Amniotic epithelial cell (primary cell): ENCODE measurements at places on chromosomes 5 and 9.

DNA sequence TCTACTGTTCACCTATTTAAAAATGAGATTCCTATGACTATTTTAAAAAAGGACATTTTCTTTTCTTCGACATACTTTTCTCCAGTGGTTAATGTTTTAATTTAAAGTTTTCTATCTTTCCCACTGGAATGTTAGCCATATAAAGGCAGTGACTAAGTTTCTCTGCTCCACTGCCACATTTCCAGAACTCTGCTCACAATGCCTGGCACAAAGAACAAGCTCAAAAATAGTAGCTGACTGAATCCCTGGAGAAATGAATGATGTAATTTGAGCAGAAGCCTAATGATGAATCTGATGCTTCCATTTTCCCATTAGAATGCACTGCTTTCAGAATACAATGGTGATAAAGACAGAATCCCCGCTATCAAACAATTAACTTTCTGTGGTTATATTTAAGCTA lies 817.8 kb downstream of the MTRR start:
- no peak for DNase-seq

DNA sequence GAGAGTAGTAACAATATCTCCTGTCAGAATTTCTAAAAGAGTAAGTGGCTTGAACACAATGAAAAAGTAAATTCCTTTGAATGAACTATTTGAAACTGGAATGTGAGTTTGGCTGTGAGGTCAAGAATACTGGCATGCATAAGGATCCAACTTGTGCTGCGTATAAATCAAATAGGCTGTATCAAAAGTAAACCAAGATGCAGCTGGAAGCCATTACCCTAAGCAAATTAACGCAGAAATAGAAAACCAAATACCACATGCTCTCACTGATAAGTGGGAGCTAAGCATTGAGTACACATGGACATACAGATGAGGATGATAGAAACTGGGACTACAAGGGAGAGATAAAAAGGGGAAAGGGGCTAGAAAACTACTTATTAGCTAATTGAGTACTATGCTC lies 24.0 kb upstream of the SRFBP1 start:
- no peak for DNase-seq

- peak; percentile 49 for DNase-seq
These were observed 5.6 kb downstream of the C5orf24 start for GRCh38 chr5:134851307-134851923.

GRCh38 chr5:140642718-140643117 lies 3.5 kb downstream of the TMCO6 start:
- DNase-seq, result peak; percentile 93

DNA sequence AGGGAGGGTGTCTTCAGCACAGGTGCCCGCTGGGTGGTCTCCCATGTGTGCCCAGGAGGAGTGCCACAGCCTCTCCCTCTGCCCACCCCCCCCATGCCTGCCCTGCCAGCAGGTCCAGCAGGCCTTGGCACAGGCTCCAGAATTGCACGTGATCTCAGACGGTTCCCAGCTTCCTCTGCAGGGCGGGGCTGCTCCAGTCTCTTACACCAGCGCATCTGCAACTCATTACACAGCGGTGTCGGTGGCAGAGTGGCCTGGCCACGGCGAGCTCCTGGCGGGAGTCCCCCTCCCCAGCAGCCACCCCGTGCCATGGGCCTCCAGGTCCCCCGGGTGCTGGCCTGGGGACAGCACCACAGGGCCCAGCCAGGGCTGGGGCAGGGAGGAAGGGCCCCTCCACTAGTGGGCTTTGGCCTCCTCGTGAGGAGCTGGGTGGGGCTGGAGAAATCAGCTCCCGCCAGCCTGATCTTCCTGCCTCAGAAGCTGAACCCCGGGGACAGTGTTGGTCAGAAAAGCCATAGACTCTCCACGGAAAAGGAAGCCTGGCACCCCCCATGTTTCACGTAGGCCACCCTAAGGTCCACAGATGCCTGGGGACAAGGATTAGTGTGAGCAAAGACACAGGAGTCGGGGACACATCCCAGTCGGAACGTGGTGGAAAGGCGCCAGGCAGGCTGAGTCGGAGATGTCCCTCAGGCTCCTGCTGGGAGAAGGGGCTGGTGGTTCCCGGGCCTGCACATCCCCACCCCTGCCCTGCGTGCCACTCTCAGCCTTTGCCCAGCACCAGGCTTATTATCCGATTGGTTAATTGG lies 40.2 kb downstream of the RXRA start:
- DNase-seq, result peak; percentile 75

DNA sequence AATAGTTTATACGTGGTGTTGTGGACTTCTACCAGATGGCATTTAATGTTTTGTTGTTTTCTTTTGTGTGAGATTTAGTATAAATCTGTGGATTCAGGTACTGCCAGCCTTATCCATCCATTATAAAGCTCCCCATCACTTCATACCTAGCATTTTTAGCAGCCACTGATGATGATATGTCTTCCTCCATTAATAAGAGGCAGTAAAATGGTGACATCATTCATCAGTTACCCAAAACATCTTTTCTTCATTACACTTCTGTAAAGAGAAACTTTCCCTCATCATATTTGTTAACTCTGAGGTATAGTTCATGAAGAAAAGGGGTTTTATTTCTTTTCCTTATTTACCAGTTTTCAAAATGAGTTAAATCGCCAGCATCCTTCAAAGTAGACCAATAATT lies 19.4 kb downstream of the CHD1 start:
- DNase-seq, result no peak

GRCh38 chr5:87608385-87608784 lies 195.7 kb upstream of the CCNH start:
- no peak for DNase-seq

DNA sequence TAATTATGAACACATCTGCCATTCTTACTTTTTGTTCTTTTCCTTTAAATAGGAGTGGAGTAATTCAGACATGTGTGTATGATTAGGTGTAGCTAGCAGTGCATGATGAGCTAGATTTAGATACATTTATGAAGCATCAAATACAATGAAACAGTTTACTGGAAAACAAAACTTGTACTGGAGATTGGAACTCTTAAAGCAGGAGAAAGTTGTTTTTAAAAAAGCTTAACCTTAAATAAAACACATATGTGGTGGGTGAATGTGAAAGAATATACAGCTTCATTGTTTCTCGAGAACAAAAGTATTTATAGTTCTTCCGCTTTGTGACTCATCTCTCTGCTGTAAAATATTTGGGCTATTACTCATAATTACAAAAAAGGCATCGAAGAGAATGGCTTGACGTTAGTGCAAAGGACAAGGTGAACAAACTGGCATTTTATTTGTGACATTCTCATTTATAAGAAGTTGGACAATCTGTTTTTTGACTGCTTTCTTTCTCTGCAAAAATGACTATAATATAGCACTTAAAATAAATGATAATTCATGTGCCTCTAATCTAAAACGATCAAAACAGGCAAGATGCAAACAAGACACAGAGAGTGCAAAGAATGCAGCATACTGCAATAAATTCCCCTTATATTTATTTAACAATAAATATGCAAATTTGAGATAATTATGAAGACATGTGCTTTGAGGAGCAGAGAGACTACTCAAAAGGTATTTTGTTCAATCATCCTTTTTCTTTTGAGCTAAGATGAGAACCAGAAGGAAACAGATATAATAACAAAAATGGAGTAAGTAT lies 478.8 kb downstream of the CETN3 start:
- peak; percentile 37 for DNase-seq

- DNase-seq, result peak; percentile 55
These were observed 101.9 kb downstream of the CD180 start for GRCh38 chr5:67094476-67095300.

DNA sequence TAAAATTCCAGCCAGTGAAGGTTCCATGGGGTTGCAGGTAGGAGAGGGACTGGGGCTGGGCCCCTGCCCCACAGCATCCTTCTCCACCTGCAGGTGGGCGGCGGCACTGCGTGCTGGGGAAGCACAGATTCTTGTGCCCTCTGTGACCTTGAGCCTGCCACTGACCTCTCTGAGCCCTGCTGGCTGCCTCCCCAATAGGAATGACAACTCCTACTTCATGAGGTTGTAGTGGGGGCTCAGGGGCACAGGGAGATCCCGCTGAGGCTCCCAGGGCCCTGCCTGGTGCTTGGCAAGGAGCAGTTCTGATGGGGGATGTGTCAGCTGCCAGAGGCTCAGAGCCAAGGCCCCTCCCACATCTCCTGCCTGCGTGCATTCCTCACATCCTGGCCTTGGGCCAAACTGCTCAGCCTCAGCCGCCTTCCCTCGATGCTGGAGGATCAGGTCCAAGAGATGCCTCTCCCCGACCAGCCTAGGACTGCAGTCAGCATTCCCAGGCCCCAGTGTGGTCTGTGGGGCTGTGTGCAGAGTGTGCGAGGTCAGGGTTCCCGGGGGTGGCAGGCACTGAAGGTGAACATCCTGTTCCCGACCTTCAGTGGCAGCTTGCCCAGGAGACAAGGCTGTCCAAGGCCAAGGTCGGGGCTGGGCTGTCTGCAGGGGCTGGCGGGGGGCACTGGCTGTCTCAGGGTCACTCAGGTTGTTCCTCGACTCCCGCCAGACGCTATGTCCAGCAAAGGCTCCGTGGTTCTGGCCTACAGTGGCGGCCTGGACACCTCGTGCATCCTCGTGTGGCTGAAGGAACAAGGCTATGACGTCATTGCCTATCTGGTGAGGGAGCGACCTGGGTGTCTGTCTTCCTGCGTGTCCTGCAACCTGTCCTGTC lies 7.0 kb downstream of the ASS1 start:
- DNase-seq, result peak; percentile 94

DNA sequence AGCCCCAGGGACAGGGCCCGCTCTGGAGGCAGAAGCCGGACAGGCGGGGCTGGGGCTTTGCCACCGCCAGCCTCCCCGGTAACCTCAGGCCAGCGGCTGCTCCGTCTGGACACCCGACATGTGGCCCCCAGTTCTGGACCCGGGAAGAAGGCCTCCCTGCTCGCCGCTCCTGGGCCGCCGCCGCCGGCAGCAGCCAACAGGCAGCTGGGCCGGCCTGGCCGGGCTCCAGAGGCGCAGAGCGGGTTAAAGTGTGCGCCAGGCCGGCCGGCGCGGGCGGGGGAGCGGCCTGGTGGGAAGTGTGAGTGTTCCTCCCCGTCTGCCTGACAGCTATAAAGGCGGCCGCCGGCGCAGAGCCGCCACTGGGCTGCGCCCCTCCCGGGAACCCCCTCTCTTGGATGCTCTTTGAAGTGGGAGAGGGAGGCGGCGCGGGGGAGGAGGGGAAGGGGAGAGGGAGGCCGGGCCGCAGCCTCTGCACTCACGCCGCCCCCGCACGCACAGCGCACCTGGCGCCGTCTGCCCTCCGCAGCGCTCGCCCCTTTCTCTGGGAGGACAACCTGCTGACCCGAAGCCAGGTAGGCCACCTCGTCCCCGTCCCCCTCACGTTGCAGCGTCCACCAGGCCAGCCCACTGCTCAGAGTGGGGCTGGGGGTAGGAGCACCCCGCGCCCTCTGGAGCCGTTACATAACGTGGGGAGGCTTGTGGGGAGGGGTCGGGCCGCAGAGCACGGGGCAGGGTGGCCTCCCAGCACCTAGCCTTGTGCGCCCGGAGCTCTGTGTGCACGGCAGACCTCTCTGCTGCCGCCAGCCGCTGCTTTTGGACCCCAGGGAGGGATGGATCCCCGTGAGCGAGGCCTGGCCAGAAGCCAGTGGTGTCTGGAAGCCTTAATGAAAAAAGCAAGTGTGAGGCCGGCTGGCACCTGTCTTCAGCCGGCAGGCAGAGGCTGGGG lies at the start of gene ADAMTSL2:
TSS of gene ADAMTSL2 (plus strand) at position 359 of the 946 bp plus-strand sequence. CDS start 2,009 bp downstream, outside the sequence.
- peak; percentile 68 for DNase-seq

DNA sequence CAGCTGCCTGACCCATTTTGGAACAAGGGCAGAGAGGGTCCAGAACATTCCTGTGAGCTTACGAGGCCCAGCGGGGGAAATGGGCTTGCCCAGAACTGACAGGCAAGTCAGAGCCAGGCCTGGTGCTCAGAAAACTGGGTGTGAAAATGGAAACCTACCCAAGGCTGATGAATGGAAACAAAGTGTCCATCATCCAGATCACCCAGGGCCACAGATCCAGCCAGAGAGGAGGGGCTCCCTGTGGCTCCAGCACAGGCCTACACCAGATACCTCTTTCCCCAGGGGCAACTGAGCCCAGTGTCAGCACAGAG lies 3.1 kb downstream of the CLTB start:
- peak; percentile 33 for DNase-seq

DNA sequence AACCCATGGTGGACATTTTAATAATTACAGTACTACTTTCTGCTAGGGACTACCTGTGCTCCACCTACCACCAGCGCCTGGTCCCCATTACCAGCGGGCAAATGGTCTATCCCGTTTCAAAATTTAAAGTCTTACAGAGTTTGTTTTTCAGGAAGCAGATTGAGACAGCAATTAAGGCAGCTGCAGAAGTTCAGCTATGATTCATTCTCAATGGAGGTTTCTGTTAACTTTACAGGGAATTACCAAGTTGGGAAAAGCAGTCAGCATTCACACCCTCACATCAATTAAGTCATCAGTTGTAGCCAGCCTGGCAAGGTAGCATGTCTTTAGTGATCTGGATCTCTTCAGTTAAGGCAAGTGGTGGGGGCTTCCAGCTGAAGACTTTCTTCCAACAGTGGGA lies 410.6 kb upstream of the DAB2 start:
- peak; percentile 31 for DNase-seq

- peak; percentile 21 for DNase-seq
These were observed 60.3 kb downstream of the UBAP2 start for GRCh38 chr9:33988219-33988890.

DNA sequence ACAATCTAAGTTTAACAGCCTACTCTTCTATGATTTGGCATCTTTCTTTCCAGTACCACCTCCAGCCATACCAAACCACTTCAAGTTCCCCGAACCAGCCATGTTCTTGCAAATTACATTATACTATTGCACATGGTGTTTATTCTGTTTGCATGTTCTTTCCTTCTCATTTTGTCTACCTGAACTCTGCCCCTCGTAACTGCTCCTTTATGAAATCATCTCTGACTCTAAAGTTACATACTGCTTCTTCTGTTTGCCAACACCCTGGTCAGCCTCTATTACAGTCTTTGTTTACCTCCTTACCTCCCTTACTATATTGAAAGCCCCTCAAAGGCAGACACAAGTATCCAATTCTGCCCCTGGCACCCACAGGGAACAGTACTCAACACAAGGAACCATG lies 6.0 kb downstream of the PPP6C start:
- DNase-seq, result no peak

DNA sequence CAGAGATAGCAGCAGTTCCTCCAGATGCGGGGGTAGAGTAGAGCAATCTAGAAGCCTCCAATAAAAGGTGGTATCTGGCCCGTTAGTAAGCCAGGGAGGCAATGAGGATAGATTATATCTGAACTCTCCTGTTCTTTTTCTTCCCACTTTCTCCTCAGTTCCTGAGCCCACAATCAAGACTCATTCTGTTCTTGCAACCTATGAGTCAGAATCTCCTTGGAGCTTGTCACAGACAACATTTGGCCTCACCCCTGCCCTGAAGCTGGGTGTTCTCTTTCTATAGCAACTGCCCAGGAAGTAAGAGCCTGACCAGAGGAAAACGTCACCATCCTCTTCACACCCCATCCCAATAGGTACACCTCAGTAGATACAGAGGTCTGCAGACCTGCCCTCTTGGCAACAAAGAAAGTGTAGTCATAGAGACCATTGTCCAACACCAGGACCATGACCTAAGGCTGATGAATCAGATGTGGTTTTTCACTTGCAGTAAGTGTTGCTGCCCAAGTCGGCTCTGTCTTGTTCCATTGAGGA lies 76.3 kb upstream of the PCA3 start:
- peak; percentile 93 for DNase-seq
